ENCODE measurements at places on chromosomes 5 and 9.

GRCh38 chr5:65255294-65255693 is 226.4 kb downstream of the ADAMTS6 start:
- DNase-seq, result no peak

DNA sequence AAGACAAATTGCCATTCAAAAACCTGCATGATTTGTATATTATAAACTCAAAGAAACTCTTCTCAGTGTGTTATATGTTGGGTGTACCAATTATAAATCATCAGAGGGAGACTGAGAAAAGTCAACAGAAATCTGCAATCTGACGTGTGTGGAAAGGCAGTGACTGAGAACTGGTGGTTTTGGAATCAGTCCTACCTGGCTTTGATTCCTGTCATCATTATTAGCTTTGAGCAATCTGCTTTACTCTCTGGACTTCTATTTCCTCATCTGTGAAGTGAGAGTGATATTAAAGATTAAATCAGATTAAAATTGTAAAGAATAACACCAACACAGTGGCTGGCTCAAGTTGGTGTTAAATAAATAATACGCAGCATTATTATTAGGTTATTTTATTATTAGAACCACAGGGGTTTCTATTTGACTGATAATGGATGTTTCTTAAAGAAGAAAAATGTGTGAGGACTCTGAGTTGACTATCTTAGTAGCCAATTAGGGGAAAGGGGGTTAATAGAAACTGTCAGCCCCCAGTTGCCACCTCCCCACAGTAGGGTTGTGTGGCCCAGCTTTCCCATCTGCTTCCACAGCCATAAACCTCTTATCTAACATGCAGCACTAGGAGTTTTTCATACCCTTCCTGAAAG is 59.6 kb downstream of the SNCAIP start:
- no peak for DNase-seq

- DNase-seq, result no peak
These were observed 53.1 kb upstream of the TYRP1 start for GRCh38 chr9:12640016-12640587.

DNA sequence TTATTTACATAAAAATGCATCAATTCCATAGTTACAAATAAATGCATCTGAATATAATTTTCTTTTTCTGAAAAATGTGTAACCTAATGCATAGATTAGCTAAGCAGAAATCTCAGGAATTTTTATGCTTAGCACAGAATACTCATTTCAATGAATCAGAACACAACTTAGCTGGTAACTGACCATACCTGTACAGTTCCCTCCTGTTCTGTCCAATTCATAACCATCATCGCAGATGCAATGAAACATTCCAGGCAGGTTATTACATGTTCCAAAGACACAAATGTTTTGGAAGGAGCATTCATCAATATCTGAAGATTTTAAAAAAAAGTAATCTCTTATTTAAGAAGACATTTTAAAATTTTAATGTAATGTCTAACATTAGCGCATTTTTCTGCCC is 219.4 kb downstream of the FBN2 start:
- DNase-seq, result no peak

DNA sequence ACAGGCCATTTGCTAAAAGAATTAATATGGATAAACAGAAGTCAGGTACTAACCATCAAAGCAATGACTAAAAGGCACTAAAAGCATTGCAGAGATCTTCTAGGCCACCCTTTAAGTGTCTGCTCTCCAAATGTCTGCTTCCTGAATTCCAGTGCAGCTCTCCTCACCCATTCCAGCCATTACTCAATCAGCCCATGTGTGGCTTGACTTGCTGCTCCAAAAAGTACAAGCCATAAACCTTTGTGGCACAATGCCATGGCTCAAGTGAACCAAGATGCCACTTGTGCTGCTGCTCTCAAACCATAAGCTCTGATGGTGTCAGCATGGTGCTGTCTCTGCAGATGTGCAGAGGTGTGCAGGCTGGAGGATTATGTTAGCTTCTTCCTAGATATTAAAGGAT is 290.2 kb upstream of the POU5F2 start:
- no peak for DNase-seq

DNA sequence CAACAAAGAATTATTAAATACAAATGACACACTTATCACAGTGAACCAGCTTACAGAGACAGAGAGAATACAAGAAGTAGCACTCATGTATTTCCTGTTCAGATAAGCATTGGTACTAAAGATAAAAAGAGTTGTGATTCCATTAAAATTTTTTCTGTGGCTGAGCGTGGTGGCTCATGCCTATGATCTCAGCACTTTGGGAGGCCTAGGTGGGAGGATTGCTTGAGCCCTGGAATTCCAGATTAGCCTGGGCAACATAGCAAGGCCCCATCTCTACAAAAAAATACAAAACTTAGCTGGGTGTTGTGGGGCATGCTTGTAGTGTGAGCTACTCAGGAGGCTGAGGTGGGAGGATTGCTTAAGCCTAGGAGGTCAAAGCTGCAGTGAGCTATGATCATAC is 32.9 kb downstream of the FCHO2 start:
- no peak for DNase-seq

DNA sequence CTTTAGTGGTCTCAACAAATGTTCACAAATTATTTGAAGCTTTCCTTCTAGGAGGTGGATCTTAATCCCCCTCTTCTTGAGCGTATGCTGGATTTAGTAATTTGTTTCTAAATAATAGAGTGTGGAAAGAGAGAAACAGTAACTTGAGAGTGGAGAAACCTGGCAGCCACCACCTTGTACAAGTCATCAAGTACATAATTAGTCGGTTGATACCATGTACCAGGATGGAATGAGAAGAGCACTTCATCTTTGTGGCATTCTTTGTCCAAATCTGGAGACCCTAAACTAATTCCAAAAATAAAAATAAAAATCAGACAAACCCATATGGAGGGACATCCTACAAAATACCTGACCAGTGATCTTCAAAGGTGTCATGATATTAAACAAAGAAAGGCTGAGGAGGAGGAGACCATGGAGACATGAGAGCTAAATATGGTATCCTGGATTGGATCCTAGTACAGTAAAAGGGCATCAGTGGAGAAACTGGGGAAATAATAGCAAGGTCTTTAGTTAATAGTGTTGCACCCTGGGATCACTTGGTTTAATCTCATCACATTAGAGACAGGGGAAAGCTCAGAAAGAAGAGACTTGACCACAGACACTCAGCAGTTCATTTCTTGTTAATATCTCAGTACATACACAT is 147.9 kb downstream of the ASTN2 start:
- DNase-seq, result no peak

DNA sequence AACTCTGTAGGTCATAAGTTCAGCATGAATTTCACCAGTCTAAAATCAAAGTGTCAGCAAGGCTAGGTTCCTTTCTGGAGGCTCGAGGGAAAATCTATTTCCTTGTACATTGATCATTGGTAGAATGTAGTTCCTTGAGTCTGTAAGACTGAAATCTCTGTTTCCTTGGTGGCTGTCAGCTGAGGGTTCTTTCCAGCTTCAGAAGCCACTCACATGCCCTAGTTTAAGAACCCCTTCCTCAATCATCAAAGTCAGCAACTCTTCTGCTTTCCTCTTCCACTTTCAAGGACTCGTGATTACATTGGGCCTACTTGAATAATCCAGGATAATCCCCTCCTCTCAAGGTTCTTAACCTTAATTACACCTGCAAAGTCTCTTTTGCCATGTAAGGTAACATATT is 4.9 kb upstream of the SCAMP1 start:
- no peak for DNase-seq

- DNase-seq, result no peak
These were observed 547.6 kb upstream of the WWC1 start for GRCh38 chr5:167743695-167744464.

- no peak for DNase-seq
These were observed 176.9 kb upstream of the CD180 start for GRCh38 chr5:67373518-67373917.

DNA sequence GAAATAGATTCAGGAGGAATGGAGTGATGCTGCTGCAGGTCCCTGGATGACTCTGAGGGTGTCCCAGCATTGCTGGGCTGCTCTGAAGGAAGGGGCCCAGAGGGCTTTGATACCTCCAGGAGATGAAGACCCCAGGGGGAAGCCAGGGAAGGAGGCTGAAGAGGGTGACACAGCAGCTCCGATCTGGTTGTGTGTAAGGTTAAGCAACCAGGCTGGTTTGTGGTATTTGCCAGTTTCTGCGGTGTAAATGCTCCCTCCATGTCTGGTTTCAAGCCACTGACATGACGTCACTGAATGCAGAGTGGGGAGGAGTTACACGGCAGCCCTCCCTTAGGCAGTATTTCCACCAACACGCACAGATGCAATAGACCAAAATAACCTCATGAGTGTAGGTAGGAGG is 40.0 kb upstream of the ORM1 start:
- DNase-seq, result no peak

DNA sequence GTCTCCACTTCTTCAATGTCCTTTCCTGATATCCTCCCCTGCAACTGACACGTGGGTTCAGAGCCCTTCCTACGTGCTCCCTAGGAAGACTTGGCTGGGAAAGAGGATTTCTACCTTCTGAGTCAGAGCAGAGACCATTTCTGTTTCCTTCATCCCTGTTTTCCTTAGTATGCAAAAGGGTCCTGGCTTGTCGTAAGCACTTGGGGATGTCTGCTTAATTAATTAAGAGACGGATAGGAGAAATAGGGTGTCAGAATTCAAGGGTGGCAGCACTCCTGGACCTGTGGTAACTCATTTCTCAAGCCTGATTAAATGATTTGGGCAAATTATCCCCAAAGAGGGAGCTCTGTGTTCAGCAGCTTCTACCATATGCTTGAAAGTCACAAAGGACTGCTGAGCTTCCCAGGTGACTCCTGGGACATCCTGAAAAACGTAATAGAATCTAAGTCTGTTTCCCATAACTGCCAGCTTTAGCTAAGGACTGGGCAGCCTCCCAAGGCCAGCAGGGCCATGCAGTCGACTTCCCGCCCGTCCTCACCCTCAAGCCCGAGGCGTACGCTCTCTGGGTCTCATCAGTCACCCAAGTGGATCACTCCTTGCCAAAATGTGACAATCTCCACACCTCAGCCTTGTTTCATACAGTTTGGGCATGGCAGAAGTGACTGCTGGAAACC is 20.5 kb downstream of the ABCA1 start:
- DNase-seq, result no peak

GRCh38 chr9:83327750-83328622 is 210.2 kb downstream of the FRMD3 start:
- no peak for DNase-seq

- DNase-seq, result no peak
These were observed 18.5 kb downstream of the DDX31 start for GRCh38 chr9:132651259-132651658.

DNA sequence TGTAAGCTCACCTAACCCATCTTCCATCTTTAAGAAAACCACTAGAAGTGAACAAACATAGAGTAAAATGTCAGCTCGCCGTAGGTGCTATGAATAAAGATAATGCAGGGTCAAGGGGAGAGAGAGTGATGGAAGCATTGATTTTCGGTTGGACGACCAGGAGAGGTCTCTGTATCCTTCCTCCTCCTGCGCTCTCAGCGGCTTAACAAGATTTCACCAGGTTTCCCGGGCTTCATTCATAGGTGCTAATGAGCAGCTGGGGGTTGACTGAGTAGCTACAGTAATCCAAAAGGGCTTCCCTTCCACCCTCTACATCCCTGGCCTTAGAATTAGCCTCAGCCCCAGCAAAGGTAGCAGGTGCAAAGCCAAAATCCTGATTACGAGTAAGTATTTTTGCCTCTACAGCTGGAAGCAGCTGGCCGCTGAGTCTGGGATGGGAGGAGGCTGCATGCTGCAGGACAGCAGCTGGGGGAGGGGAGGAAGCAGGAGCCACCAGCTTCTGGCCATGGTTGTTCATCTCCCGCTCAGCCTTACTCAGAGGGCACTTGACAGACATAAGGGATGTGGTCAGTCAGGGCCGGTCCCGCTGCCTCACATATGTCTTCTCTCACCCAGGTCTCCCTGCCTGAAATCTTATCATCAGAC is 112.0 kb upstream of the IL12B start:
- DNase-seq, result no peak

DNA sequence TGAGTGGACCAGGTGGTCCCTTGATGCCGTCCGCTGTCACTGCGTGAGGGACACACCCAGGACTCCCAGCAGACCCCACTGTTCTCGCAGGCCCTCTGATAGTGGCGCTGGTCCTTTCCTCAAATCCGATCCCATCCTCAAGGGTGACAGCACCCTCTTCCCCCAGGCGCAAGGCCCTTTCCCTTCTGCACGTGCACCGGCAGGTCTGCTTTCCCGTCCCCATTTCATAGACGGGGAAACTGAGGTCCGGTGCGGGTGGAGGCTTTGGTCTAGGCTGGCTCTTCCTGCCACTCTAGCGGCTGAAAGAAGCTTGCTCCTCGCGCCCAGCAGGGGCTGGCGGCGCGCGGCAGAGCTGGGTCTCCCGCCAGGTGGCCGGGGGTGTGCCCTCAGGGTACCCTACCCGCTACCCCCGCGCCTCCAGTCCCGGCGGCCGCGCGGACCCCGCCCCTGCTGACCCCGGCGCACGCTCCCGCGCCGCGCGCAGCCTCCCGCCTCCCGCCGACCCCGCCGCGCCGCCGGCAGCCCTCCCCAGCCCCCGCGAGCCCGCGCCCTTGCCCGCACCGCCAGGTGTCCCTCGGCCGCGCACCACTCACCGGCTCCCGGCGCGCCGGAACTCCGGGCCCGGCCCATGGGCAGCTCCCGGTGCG is 453 bp downstream of the RASGEF1C start:
- no peak for DNase-seq

- no peak for DNase-seq
These were observed 59.3 kb downstream of the PAX5 start for GRCh38 chr9:36974731-36975130.

DNA sequence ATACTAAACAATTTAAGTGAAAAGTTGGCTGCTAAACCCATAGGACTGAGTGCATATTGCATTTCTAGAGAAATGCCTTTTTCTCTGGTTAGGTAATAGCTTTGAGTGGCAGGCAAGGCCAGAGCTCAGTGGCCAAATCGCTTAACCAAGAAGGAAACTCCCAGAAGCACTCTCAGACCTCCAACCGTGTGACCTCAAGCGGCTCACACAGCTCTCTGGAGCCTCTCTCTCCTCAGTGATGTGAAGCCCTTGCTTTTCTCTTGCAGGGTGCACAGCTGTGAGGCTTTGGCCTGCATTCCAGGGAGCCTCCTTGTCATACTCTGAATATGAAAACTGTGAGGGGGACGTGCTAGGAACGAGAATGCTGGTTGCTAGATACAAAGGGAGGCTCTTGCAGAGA is 106.7 kb downstream of the INSYN2B start:
- DNase-seq, result no peak

DNA sequence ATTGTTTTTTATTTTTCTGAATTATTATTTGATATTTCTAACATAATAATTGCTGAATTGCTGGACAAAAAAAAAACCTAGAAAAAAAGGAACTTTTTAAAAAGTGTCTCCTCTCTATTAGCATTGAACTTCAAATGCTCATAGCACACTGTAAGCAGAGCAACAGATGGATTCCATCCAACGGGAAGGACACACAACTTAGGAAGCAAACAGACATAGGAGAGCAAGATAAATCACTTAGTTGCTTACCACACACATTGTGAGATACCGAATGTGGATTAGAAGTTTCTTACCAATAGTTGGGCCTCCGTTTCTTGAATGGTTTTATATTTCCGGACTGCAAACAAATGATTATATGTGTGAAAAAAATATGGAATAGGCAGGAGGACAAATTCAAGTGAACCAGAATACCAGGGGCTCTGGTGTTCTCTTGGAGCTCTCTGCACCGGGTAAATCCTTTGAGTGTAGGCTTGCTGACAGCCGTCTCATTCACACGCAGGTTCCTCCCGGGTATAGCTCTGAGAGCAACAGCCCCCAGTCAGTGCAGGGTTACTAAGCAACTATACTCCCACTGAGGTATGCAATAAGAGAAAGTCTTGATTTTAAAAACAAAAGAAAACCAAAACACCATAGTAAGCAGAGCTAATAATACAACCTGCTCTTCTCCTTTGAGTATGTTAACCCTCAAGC is 217.6 kb downstream of the TMEM167A start:
- no peak for DNase-seq

- DNase-seq, result no peak
These were observed 498 bp downstream of the HAUS6 start for GRCh38 chr9:19102181-19102630.

Data from Panc1 (cell line).